Panc1 (cell line): ENCODE measurements at places on chromosomes 12 and 14. TPM values are rescaled to one million over a fixed set of nuclear protein-coding genes. Genes with fewer than 3 reads are reported as not detected.
A peak's percentile ranks its signal among the peaks of the same experiment; 100 is the strongest.

WDHD1 gene
- 21.7 TPM for total RNA-seq

NRXN3 gene
- total RNA-seq = not detected

SLC11A2 gene
- total RNA-seq = 59.9 TPM

PTCSC3 gene
- total RNA-seq = not detected

FOXN4 gene
- 0.08 TPM for total RNA-seq

TMEM179 gene
- total RNA-seq = 3.4 TPM

APOF gene
- 0.10 TPM for total RNA-seq

TSPAN19 gene
- total RNA-seq = not detected

AMIGO2 gene
- total RNA-seq = 21.8 TPM

TOX4 gene
- 50.1 TPM for total RNA-seq

GLI1 gene
- total RNA-seq = 6.5 TPM

AQP6 gene
- 0.31 TPM for total RNA-seq

C14orf39 gene
- 0.08 TPM for total RNA-seq

GRCh38 chr12:57764662-57765002 is 2.2 kb downstream of the CYP27B1 start:
- DNase-seq = no peak

DNA sequence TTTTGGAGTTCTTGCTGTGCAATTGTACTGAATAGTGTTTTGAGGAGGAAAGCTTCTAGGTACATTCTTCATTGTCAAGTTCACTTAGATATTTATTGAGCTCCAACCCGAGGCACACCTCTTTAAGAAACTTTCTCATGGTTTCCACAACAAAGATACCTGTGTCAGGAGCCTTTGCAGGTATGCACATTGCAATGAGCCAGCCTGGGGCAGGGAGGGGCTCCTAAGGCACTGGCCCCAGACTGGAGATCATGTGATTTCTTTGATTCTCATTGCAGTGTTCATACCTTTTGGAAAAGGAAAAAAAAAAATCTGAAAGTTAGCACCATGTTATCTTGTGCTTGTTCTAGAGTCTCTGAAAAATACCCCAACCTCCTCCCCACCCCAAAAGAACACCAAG is 80.3 kb downstream of the PRMT8 start:
- DNase-seq = no peak

- DNase-seq = no peak
These were observed 104.4 kb downstream of the PPM1A start for GRCh38 chr14:60353420-60353819.

DNA sequence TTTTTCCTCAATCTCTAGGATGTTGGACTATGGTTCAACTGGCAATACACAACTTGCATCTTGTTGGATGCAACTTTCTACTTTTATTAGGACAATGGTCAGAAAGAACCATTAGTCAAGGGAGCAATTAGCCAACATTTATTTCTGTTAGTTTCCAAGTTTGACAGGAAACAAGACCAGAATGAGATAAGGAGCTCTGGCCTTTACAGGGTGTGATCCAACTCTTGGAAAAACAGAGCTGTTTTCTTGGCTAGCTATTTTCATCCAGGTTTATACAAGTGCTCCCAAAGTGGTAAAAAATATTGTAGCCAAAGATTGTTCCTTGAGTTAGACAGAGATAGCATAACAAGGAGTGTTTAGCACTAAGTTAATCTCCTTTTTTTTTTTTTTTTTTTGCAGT is 3.9 kb upstream of the SYNE2 start:
- no peak for DNase-seq

DNA sequence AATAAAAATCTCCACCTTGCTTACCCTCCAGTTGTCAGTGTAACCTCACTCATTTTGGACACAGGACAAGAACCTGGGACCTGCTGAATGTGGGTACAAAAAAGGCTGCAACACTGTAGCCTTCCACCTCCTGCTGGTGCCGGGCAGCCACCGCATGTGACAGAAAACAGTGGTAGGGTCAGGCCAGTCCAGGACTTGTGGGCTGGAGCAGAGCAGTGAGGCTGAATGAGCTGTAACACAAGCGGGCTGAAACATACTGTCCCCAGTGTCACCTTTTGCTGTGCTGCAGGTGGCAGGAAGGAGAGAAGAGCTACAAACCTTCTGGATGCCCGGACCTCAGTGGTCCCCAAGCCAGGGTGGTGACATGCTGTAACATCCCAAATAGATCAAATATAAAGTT is 465.4 kb upstream of the FOXG1 start:
- DNase-seq = no peak

- no peak for DNase-seq
These were observed 16.3 kb downstream of the SCARB1 start for GRCh38 chr12:124847113-124848074.

DNA sequence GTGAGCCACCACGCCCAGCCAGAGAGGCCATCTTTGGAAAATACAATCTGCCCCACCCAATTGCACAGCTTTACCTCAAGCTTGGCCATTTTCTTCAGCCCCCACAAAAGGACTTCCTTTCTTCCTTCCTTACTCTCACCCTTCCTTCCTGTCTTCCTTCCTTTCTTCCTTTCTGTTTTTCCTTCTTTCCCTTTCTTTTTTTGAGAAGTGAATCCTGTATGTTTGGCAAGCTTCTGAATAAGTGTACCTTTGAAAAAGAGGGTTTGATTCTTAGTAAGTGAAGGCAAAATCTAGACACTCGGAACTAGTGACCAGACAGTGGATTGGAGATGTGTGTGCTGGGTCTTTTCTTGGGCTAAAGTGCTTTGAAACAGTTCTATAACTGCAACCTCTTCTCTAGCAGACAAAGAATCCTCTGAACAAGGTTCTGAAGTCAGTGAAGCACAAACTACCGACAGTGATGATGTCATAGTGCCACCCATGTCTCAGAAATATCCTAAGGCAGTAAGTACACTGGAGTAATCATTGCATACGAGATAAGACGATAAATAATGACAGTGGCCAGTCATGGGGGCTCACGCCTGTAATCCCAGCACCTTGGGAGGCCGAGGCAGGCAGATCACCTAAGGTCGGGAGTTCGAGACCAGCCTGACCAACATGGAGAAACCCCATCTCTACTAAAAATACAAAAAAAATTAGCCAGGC is 49.5 kb downstream of the SUPT16H start:
- DNase-seq = no peak

- DNase-seq = no peak
These were observed 759.7 kb downstream of the GALC start for GRCh38 chr14:87233266-87233665.

- no peak for DNase-seq
These were observed 161.4 kb downstream of the KSR2 start for GRCh38 chr12:117807355-117807754.

DNA sequence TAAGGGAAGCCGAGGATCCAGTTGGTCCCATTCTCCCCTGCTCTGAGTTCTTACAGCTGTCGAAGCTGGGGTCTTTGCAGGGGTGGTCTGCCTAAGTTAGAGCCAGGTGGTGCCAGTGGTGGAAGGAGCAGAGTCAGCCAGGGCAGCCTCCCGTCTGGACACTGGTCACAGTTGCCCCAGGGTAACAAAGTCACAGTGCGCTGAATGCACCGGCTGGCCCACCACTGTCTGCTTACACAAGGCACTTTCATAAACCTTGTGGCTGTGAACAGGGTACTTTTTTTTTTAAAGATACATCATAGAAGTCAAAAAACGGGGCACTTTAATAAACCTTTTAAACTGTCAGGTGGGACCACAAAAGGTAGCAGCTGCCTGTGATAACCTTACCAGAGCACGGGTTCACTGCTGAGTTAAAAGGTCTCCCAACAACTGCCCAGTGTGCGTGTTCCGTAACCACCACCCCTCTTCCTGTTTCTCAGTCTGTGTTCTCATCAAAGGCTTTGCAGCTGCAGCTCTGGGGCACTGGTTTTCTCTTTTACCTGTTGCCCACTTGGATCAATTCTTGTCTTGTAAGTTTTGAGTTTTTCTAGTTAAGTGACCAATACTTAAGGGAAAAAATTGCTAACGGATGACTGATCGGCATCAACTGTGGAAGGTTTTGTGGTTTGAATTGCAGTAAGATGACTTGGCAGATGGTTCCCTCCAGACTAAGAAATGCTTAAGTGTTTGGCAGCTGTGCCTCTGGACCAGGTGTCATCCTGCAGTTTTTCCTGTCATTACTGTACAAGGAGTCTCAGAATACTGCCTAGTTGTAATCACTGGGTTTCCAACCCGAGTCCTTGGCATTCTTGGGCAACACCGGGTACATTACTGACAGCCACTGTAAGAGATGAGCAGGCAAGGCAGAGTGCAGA is 55.9 kb downstream of the DYNC1H1 start:
- no peak for DNase-seq

GRCh38 chr14:80404413-80404812 is 193.1 kb upstream of the DIO2 start:
- no peak for DNase-seq

DNA sequence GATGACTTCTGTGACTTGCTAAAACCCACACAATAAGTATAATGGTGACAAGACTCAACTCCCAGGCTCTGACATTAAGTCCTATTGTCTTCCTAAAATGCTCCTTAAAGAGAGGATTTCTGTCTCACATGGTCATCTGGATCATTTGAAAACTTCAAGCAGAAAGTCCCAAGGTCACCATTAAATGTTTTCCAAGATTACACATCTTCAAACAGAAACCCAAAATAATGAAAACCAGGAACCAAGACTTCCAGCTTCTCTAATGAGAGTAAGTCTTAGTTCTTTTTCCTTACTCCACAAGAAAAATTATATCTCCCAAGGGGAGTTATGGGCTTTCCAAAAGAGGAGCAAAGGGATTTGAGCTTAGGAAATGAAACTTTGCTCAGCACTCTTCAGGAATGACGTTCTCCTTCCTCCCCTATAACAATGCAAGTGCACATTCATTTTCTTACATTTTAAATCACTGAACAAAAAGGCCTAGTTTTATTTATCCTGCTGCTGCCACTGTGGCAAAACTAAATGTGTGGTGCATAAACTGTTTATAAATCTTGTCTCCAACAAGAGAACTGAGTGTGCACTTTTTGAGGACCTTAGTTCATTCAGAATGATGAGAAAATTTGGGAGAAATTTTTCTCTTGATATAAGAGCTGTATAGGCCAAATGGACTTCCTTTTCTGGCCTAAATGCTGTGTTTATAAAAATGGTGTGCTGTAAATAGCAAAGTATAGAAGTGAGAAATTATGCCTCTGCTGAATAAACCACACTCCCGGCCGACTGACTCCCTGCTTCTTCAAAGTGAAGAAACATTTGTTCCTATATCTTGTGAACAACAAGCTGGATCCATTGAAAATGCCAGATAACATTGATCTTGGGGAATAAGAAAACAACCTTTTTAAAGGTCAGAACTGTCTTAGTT is 148.4 kb upstream of the PLEKHG7 start:
- DNase-seq = no peak

DNA sequence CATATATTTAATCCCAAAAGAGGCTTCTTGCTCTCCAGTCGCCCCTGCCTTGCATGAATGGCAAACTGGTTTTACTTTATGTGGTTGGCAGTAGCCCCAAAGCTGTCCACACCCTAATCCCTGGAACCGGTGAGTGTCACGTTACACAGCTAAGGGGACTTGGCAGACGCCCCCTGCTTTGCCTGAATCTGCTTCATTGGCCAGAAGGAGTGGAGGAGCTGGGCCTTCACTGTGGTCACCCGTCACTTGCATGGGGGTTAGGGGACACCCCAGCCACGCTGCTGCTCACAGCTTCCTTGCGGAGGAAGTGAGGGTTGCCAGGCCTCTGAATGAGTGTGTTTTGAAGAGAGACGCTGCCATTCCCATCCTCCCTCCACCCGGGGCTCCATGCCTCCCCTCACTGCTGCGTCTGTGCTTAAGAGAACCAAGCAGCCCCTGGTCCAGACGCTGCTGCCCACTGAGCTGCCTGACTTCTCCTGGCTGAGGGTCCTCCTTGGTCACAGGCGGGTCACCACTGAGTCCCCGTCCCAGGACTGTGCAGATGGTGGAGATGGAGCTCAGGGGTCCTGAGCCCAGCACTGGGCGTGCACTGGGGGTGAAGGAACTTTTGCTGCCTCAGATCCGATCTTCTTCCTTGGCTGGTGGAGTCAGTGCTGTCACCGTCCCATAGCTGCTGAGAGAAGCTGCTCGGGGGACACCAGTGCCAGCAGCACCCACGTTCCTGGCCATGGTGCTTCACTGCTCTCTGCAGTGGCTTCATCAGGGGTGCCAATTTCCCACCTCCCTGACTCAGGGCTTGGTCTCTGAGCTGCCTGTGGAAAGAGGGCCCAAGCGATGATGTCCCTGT is 39.8 kb downstream of the GALNT9 start:
- DNase-seq = no peak

DNA sequence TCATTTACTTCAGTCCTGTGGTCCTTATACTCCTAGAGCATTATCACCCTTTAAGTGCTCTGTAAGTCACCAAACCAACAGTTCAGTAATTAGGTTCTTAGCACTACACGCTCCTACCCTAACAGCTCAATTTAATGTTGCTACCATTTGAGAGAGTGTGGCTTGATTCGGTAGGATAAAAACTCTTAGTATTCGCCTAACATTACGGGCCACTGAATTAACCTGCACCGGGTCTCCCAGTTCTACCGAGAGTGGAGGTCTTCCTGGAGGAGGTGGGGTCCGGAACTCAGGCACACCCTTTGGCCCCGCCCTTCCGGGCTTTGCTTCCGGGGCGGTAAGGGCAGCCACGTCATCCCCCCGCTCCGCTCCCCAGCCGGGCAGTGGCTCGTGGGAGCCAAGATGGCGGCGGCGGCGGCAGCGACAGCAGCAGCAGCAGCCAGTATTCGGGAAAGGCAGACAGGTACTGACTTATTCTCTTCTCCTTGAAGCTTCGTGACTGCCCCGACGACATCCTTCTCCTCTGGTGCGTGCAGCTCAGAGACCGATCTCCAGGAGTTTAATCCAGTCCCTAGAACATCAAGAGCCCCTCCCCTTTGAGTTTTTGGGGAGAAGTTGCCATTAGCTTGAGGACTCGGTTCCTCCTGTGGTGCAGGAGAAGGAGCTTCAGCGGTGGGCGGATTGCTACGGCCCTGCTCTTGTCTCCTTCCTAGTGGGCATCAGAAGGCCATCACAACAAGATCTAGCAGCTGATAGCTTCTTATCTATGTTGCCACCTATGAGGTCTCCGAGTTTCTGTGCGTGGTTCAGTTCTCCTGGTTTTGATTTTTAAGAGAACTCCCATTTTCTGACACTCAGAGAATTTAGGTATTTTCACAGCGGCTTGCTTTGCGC is at the start of gene SCFD1:
Gene SCFD1 (plus strand): TSS at position 380 of the 891 bp plus-strand sequence. CDS start 20 bp downstream, at position 400.
- DNase-seq = peak; percentile 63

GRCh38 chr14:102323102-102323501 is 3.6 kb downstream of the ZNF839 start:
- peak; percentile 35 for DNase-seq

DNA sequence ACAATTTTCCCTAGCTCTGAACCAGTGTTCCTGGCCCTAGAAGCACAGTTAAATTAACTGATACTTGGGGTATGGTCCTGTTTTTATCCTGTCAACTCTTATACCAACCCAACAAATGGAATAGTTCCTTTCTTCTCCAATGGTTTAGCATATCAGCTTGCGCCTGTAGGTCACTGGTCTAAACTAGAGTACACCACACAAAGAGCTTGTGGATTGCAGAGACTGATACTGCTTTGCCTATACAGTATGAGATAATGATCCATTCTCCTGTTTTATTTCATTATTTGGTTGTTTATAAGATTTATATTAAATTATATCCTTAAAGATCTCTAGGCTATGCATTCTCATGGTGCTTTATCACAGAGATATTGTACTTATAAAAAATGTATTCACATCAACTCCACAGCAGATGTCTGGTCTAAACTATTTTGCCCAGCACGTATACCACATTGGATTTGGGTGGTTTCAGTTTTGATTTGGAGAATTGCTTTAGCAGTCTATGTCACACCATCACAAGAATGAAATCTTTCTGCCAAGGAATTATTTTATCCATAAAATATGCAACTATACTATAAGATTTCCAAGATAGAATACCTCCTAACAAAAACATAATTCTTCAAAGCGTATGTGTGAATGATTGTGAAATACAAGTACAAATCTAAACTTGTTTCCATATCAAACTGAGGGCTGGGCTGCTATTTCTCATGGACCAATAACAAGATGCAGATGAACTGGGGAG is 142.1 kb downstream of the SLC16A7 start:
- no peak for DNase-seq
